A673 (cell line): ENCODE measurements at places on chromosomes 7 and 10.

DNA sequence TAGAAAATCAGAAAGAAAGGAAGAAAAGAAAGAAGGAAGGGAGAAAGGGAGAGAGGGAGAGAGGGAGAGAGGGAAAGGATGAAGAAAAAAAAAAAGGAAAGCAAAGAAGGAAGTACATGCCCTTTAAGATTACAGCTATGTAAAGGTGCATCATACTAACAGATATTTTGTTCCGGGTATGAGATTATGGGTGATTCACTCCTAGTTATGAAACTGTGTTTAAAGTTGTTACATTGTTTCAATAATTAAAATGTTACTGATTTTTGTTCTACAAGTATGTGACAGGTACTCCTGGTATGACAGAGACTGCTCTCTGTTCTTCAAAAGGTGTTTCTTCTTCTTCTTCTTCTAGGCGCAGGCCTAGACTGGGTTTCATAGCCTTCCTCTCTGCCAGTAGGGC is 808.9 kb downstream of the GRID1 start:
- no peaks in the 10 kb centered on the region for H3K27me3 ChIP-seq
- H3K4me1 ChIP-seq: no peaks in the 10 kb centered on the region
- no peak overlapping the region for H3K27ac ChIP-seq
- no peak overlapping the region for H3K4me3 ChIP-seq

DNA sequence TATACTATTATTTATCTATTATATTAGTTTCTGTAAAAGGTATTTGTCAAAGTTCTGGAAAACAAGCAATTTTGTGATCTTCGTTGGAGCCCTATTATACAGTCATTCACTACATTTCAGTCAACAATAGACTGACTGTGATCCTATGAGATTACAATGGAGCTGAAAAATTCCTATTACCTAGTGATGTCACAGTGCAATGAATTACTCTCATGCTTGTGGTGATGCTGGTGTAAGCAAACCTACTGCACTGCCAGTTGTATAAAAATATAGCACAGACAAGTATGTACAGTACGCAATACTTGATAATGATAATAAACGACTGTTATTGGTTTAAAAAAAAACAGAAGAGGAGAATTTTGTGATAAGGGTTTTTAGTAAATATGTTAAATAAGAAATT is 21.4 kb downstream of the OR6V1 start:
- no peak overlapping the region for H3K4me3 ChIP-seq
- H3K36me3 ChIP-seq: no peaks in the 10 kb centered on the region
- no peaks in the 10 kb centered on the region for H3K27me3 ChIP-seq

DNA sequence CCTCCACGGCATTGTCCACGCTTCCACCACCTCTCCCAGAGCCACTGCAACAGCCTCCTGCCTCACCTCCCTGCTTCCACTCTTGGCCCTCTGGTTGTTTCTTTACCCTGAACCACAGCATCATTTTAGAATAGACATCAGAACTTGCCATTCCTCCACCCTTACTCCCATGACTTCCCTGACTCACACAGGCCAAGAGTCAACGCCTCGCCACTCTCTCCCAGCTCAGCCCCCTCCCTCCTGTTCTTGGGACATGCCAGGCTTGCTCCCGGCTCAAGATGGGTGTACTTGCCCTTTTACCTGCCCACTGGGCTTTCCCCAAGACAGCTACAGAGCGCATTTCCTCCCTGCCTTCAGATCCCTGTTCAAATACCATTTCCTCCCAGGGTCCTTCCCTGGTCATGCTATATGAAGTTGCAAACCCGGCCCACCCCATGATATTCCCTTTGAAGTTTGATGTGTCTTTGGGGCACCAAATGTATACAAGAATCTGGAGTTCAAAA is 429.1 kb downstream of the RPS24 start:
- no peak for DNase-seq
- no peak overlapping the region for H3K4me3 ChIP-seq
- H3K27ac ChIP-seq: no peak overlapping the region
- no peaks in the 10 kb centered on the region for H3K36me3 ChIP-seq
- H3K27me3 ChIP-seq: no peaks in the 10 kb centered on the region

GRCh38 chr7:127768241-127768640 is 116.2 kb downstream of the SND1 start:
- H3K4me3 ChIP-seq: no peak overlapping the region
- peaks cover 14% of the 10 kb centered on the region for H3K4me1 ChIP-seq
- no peak for DNase-seq
- no peak overlapping the region for H3K27ac ChIP-seq
